Stimulated activated CD4-positive, alpha-beta T cell treated with anti-CD3 and anti-CD28 coated beads, Interleukin-4, amount 100 ng/mL, for 48 hours (primary cell): ENCODE measurements at places on chromosomes 11 and 22.
A peak's percentile ranks its signal among the peaks of the same experiment; 100 is the strongest.

GRCh38 chr11:102287964-102288724 lies 29.1 kb upstream of the BIRC3 start:
- DNase-seq, result no peak

- DNase-seq, result no peak
These were observed 64.9 kb upstream of the EED start for GRCh38 chr11:86179646-86180064.

DNA sequence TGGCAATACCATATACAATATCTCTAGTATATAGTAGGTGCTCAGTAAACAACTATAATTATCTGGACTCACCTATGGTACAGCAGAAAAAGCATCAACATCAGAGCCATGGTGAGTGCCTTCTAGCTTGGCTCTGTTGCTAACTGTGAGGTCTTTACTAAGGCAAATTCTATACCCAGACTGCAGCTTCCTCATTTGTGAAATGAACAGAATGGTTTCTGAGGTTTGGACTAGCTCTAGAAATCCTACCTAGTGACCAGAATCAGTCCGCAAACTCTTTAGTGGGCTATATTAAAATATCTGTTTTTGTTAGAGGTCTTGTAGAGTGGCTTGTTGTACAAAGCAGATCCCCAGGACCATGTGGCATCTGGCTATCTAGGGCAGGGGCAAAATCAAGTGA lies 3.7 kb downstream of the MS4A1 start:
- no peak for DNase-seq

DNA sequence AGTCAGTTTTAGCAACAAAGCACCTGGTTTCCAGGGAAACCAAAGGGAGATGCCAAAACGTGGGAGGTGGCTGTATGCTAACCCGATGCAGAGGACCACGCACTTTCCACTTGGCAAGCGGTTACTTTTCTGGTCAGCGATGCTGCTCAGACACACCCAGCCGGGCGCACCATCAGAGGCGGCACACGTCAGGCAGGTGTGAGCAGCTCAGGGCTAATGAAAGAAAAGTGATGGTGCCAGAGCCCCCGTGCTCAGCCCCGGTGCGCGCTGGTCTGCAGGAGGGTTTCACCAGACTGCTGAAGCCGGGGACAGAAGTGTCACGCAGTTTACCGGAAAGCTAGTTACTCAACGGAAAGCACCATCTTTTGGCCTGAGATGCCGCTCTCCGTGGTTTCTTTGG lies 5.7 kb downstream of the LTO1 start:
- no peak for DNase-seq

DNA sequence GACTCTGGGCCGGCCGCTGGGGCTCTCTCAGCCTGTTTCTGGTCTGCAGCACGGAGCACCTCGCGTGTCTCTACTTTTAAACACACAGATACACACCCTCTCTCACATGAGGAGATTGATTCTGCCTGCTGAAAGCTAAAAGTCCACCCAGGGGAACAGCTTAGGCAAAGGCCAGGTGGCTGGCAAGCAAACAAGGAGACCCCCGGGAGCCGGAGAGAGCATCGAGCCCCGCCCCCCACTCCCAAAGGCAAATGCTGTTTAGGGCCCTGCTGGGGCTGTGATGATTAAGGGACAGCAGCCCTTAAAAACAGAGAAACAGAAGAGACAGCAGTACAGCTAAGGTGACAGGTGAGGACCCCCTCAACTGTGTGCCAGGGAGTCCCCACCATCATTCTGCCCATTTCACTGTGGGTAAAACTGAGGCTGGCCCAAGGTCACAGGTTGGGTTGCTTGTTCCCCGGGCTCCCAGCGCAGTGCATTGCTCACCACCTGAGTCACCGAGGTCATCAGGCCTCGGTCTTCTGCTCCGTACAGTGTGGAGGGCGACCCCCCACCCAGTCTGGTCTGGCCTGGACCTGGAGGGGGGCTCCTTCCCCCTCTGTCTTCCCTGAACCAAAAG lies 6.8 kb downstream of the CABP7 start:
- no peak for DNase-seq

GRCh38 chr11:57885298-57886050 lies 123.9 kb downstream of the CTNND1 start:
- DNase-seq, result no peak

- no peak for DNase-seq
These were observed 39.5 kb downstream of the IGF2 start for GRCh38 chr11:2099516-2100349.

DNA sequence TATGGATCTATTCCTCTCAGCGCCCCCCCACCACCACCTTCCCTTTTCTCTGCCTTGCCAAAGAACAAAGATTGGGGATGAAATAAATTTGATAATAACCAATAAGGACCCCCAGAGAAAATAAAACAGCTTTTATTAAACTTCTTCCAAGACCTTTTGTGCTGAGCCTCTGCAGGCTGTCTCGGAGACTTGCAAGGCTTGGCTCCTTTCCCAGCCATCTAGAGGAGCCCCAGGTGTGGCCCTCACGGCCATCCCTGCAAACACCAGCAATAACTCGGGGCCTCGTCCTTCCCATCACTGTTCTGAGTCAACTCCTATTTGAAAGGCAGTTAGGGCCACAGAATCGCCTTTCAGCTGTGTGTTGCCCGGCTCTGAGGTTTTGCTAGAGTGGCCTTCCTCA lies 51.2 kb upstream of the LMO1 start:
- DNase-seq, result no peak

DNA sequence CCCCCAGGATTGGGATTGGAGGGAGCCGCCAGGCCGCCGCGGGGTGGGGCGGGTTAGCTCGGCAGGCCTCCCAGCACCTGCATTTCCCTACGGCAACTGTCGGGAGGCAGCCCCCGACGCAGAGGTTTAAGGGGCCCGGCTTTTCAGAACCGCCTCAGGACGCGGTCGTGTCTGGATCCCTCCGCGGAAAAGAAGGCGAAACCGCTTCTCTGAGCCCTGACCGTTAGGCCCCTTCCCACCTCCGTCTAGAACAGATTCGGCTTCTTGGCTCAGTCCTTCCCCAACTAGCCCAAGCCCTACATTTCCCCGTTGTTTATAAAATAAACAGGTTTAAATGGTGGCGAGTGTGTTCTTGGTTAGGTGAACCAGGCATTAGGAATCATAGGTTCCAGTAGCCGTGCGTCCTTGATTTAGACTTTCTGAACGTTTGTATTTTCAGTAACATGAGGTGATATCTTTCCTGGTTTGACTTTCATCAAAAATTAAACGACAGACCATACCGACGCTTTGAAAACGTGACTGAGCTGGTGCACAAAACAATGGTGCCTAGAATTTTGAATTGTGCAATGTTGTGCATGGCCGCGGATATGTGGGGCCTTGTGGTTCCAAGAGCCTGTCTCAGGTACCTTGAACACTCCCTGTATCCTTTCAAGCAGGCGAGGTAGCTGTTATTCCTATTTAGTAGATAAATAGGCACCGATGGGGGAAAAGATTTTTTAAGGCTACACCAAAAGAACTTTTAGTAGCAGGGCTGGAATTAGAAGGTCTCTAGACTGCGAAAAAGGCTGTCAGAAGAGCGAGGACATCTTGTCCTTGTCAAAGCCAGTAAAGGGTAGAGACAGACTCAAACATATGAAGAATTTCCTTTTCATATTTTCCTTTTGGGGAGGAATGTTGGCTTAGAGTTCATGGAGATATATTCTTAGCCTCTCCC lies 1.2 kb upstream of the HSPA8 start:
- no peak for DNase-seq

DNA sequence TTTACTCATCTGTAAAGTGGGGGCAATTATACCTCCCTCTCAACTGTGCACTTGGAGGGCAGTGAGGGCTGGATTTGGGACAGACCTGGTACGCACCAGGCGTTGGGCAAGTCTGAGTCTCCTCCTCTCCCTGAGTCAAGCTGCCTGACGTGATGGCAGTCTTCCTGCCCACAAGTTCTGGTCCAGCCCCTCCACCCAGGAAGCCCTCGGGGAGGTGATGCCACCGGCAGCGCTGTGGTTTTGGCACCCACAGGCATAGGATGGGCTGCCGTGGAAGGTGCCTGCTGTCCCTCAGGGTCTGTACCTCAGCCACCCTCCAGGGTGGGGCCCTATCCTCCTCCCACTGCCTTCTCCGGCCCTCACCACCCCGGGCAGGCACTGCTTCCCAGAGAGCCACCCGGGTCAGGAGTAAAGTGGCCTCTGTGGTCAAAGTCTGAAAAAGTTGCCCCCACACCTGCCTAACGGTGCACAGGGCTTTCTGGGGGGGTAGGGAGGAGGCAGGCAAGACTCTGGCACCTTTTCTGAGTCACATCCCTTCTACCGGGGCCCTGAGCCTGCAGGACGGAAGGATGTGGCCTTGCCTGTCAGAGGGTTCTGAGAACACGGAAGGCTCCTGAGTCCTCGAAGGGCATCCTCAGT lies 6.5 kb upstream of the APOBEC3H start:
- peak; percentile 80 for DNase-seq

DNA sequence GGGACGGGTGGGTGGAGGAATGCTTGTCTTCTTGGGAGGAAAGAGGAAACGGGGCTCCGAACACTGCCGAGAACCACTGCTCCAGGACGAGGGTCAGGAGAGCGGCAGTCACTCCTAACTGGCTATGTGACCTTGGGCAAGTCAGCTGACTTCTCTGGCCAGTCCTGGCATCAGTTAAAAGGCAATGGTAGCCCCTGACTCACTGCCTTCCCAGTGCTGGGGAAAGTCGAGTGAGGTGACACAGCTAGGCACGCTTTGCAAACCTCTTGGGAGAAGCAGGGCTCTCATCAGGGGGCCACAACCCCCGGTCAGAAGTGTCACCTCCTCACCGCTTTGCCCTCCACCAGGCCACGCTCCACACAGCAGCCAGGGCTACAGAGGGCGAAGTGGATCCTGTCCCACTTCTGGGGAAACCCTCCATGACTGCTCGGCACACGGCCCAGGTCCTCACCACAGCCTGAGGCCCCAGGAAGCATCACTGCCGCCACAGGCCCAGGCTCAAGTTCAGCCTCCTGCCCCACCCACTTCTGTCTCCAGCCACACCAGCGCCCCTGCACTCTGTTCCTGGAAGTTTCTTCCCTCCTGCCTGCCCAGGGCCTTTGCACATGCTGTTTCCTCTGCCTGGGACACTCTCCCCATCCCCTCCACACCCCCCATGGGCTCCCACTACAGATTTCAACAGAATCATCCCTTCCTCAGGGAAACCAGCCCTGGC lies 16.3 kb downstream of the IL2RB start:
- no peak for DNase-seq

DNA sequence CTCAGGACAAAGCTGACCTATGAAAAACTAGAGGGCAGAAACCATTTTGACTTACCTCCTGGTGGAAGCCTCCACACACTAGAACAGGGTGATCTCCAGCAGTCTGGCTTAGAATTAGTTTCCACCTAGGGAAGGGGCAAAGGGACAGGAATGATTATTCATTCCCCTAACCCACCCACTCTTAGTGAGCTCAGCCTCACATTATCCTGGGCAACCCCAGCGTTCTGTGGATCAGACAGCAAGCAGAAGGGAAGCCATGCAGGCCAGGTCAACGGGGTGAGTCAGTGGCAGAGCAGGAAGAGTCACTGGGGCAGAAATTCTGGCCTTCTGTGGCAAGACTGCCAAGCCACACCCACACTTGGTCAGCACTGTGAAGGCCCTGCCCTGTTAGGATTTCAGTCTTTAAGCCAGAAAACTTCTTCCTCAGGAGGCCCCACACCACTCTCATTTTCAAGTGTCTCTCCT lies 10.5 kb downstream of the NUMA1 start:
- no peak for DNase-seq

GRCh38 chr22:39543095-39543494 lies 10.5 kb upstream of the RPS19BP1 start:
- DNase-seq, result no peak

GRCh38 chr11:95367726-95368125 lies 136.7 kb upstream of the SESN3 start:
- no peak for DNase-seq

DNA sequence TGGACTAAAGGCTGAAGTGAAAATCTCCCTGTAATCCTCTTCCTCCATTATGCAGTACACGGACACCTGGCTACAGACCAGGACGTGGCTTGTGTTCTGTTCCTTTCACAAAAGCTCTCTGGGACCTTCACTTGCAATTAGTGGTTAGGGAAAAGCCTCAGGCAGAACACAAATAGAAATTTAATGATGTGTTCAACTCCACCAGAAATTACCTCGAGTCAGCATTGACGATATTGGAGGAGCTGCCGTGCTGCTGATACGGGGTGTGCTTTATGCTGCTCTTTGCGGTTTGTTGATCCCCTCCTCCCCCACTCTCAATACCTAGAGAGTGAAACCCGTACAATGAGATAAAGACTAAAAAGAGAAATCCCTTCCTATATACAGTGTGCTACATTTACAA lies 48.9 kb downstream of the POLD3 start:
- DNase-seq, result no peak

- no peak for DNase-seq
These were observed 27.0 kb upstream of the PPP6R3 start for GRCh38 chr11:68433541-68433940.

GRCh38 chr22:42719656-42720262 lies 911 bp downstream of the A4GALT start:
- DNase-seq, result no peak

DNA sequence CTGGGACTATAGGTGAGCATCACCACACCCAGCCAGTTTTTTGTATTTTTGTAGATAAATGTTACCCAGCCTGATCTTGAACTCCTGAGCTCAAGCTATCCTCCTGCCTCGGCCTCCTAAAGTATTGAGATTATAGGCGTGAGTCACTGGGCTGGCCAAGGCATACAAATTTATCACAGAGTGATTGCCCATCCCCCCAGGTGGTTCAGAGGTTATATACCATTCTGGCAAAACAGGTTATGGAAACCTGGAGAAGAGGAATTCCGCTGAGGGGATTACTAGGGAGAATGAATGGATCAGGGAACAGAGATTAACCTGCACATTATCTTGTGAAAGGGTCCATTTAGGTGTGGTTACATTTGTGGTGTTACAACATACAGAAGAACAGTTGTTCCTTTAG lies 8.1 kb downstream of the ATG13 start:
- no peak for DNase-seq

DNA sequence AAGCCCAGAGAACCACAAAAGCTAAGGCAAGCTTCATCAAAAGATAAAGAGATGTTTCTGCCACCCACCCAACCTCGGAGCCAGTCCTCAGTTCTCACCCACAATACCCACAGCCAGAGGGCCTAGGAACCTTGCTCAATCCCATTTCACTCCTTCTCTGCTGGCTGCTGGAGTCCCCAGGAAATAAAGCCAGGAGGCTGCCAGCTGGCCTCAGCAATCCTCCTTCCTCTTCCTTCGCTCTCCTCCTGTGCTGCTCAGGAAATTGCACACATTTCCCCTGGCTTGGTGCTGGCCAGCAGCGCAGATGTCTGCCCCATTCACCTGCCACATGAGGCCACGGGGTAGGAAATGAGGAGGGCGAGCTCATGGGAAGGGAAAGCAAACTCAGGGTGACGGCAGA lies 91.8 kb upstream of the LDLRAD3 start:
- DNase-seq, result no peak

DNA sequence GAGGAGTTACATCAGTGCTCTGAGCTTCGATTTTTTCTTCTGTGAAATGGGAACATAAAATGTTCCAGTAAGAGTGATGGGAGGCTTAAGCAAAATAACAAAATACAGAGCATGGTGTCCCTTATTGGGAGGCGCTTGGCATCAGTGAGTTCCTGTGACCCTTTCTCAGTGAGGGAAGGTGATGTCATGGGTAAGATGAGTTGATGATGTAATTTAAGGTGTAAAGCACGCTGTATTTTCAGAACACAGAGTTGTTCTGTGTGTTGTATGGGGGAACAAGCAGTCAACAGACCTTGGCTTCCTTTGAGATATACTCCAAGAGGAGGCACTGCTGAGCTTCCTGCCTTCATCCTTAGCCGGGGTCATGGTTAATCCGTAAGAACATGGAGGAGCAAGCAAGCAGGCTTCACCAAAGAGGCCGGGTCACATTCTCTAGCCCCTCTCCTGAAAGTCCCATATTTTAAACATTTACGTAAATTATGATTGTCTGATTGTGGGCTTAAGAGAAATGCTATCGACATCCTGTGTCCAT lies 266.7 kb downstream of the LARGE1 start:
- DNase-seq, result no peak

GRCh38 chr11:31995525-31996094 lies 95.3 kb upstream of the RCN1 start:
- no peak for DNase-seq
